ENCODE measurements at places on chromosomes 6 and 20.
A peak's percentile ranks its signal among the peaks of the same experiment; 100 is the strongest.

- DNase-seq, result no peak
Observed at GRCh38 chr20:44765701-44766347, 20.2 kb downstream of the KCNK15 start.

DNA sequence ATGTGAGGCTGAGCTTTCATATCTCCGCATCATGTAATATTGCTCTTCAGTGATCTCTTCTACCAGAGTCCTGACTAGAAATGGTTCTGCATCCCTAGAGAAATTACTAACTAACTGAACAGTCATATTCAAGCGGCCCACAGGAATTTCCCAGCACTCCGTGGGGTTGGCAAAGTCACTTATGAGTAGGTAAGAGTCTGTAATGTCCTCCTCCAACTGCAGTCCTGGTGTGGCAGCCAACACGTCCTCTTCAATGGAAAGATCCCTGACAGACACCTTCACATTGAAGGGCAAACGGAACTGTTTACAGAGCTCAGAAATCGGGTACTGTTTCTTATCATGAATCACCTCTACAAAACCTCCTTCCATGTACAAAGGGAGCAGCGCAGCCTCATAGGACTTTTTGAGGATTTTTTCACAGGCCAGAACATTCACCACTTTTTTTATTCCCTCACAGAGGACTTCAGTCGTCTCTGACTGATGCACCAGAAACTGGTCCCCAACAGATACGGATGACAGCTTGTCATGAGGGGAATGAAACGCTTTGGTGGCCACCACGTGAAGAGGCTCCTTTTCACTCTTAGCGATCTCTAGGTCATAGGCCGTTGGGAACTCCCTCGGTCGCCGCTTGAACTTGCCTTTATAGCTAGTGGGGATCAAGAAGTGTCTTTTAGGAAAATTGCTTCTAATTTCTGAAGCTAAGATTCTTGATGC, 87.7 kb downstream of the THEMIS start:
- DNase-seq, result peak; percentile 11

DNA sequence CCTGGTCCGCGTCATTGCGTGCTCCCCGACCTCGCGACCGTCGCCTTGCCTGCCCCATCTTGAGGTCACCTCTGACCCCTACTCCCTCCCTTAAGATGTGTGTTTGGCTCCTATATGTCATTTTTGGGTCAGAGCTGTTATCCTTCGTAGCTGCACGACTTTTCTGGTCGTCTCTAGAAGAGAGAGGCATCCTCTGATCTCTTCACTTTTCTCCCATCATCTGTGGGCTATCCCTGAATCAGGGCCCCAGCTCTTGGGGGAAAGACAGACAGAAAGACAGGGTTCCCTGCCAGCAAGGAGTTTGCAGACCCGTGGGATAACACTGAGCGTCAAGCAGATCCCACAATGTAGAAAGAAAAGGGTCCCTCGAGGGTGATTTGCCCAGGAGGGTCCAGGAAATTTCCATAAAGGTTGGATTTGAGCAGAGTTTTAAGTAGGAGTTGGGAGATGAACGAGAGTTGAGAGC, 555 bp downstream of the FAM120B start:
- DNase-seq, result no peak

- DNase-seq, result no peak
Observed at GRCh38 chr20:31923388-31924331, 28.2 kb downstream of the PDRG1 start.

DNA sequence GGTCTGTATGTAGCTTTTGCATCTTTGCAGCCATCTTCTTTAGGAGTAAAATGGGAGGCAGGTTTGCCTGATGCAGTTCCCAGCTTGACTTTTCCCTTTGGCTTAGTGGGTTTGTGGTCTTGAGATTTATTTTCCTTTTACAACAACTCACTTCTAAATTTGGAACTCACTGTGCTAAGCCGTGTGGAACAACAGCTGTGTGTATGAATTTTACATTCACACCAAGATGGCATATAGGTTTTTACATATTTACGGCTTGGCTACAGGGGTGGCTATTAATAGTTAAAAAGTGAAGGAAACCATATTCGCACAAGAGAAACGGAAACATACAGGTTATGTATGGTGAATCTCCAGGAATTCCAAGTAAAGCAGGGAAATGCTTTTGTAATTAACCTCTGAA, 2.5 kb downstream of the TTLL2 start:
- no peak for DNase-seq

DNA sequence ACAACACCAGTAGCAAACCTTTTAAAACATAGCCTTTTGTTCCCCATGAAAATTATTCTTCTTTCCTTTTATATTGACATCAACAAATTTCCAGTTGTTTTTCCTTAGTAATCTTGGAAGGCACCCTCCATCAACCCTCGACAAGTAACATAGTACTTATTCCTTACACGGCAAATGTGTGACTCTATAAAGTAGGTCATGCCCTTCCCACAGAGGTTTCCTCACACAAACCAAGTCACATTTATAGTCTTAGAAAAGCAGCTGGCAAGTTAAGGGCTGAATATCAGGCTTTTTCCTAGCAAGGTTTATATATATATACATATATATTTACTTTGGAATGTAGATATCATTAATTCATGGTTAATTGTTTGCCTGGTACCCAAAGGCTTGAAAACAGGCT, 371.5 kb downstream of the SYNE1 start:
- DNase-seq, result no peak

DNA sequence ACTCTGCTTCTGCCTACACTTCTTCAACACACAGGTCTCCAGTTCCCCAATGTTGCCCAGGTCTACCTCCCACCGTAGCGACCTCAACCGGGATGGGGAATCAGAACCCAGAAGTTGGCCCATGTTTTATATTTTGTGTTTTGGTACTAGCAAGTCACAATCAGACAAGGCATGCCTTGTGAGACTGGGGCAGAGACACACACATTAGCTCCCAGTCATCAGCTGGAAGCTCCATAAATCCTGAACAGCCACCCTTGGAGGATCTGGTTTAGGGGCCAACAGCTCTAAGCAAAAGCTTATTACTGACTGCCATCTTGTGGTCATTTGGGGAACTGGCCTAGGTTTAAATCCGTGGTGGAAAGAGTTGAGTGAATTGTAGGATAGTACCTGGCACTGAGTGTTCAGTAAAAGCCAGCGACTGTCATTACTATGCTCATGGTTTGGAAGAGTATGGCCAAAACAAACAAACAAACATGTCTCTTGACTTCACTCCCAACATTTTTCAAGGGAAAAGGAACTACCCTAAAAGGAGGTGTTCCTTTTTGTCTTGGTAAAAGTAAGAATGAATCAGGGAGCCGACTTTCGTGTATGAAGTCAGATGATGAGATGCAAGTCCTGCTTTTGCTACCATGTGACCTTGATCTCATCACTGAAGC, 40.5 kb downstream of the PIM1 start:
- peak; percentile 91 for DNase-seq

- no peak for DNase-seq
Observed at GRCh38 chr20:17971300-17972013, 2.6 kb downstream of the MGME1 start.

DNA sequence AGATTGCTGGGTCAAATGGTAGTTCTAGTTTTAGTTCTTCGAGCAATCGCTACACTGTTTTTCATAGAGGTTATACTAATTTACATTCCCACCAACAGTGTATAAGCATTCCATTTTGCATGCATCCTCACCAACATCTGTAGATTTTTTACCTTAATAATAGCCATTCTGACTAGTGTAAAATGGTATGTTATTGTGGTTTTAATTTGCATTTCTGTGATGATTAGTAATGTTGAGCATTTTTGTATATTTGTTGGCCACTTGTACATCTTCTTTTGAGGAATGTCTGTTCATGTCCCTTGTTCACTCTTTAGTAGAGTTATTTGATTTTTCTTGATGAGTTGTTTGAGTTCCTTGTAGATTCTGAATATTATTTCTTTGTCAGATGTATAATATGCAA, 236.2 kb downstream of the GRM1 start:
- no peak for DNase-seq

GRCh38 chr6:100427452-100427851, 37.3 kb downstream of the SIM1 start:
- DNase-seq, result no peak

DNA sequence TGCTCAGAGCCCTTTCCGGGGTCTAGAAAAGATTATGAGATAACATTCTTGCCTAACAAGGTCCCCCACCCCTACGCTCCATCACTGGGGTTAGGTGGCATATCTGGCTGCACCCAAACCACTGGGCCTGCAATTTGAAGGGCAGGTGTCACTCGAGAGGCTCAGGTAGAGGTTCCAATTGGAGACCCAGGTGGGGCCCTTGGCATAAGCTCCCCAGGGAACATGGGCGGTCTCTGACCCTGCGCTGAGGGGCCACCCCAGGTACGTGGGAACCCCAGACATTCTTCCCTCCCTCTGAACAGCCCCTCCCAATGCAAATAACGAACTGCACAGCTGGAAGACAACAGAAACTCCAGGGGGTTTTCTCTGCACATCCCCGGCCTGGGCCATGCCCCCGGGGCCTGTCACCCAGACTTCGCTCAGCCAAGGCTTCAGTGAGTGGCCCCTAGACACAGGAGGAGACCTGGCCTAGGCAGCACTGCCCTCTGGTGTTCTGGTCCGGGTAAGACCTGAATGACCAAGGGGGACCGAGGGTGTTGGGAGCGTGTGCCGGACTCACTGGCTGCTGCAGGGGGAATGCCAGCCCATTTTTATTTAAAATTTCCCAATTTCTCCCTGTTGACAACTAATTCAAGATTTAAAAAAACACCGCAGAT, 47.5 kb downstream of the DSTN start:
- peak; percentile 38 for DNase-seq

- no peak for DNase-seq
Observed at GRCh38 chr6:122751326-122751725, 28.2 kb upstream of the FABP7 start.

DNA sequence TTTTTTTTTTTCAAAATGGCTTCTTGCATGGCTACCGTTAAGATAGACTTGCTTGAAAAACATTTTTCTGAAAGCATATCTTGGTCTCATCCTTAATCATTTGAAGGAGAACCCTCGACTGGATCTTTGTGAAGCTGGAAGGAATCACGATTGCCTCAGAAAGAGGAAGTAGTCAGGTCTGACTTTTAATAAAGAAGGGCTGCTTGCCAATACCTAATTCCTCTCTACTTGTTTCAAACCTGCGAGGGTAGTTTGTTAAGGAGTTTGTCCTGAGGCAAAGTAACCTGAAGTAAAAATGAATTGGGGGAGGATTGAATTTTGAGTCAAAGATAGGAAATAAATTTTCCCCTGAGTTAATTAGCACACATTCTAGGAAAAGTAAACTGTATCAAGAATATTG, 288.1 kb upstream of the MAP3K7 start:
- no peak for DNase-seq

- peak; percentile 75 for DNase-seq
Observed at GRCh38 chr6:30325873-30326525, 728 bp upstream of the TRIM39 start.

DNA sequence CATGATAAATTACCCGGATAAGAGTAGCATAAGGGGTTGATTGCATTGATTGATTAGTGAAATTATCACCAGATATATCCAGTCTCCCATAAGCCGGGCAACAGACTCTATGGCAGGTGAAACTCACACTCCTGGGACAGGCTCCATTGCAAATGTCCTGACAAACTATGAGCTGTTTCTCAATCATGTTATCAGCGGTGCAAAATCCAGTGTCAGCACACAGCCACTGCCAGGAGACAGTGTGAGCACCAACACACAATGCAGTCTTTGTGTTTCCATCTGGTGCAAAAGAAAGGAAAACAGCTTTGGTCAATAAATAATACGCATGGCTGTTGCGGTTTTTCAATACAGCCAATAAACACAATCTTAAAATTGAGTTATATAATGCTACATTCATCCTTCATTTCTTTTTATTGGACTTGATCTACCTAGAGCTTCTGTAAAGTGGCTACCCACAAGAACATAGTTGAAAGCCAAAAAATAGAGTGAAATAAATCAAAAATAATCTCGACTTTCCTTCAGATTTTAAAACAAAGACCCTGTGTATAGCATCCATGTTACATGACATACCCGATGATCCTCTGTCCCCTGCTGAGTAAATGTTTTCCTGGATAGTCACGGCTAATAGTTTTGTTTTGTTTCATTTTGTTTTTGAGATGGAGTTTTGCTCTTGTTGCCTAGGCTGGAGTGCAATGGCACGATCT, 64.3 kb upstream of the AFDN start:
- DNase-seq, result no peak

GRCh38 chr6:83368577-83368976, 62.3 kb downstream of the ME1 start:
- DNase-seq, result no peak

GRCh38 chr20:51093240-51093763, 70.4 kb upstream of the KCNG1 start:
- DNase-seq, result no peak

- peak; percentile 51 for DNase-seq
Observed at GRCh38 chr6:16503970-16504415, 257.3 kb downstream of the ATXN1 start.

GRCh38 chr6:81401970-81402690, 350.4 kb downstream of the TENT5A start:
- no peak for DNase-seq

DNA sequence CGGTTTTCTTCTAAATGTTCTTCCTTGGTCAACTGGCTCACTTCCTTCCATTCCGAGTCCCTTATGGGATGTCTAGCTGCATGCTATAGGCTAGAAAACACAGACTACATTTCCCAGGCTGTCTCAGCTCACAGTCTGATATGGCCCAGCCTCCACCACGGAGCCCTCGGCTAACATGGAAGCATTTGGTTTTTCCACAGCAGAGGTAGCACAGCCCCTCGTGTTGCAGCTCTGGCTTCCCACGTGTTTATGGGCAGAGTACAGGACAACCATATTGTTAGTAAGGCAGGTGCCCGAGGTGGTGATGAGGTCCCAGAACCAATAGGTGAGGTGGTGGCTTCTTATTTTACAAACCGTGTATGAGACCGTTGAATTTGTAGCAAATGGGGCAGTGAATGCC, 8.7 kb downstream of the GPLD1 start:
- no peak for DNase-seq

DNA sequence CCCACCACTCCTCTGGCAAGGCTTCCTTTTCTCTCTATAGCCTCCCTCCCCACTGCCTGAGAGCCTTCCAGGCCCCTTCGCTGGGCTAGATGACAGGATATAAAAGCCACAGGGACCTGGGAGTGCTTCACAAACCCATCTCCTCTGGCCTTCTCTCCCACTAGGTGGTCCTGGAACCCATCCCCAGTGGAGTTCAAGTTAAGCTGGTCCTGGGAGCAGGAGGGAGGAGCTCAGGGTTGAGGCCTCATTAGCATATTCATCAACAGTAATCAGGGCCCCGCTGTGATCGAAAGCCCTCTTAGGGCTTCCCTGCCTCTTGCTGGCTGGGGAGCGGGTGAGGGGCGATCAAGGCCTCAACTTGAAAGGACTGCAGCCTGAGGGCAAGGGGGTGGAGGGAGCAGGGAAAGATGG, 9.1 kb downstream of the EBF4 start:
- DNase-seq, result no peak
